ENCODE measurements at places on chromosomes 1 and 21.

DNA sequence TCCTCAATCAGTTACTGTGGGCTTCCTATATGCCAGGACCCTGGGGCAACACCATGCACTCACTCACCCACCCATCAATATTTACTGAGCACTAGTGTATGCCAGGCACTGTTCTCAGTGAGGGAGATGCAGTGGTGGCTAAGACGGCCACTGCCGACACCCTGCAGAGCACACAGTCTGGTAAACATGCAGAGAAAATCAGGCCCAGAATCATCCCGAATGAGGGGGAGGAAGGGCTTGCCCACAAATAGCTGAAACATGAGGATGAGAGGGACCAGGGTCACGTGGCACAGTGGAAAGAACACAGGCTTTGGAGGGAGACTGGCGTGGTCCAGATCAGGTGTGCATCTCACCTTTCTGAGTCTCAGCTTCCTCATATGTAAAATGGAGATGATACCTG is 89.2 kb upstream of the IGSF21 start:
- DNase-seq, result no peak

DNA sequence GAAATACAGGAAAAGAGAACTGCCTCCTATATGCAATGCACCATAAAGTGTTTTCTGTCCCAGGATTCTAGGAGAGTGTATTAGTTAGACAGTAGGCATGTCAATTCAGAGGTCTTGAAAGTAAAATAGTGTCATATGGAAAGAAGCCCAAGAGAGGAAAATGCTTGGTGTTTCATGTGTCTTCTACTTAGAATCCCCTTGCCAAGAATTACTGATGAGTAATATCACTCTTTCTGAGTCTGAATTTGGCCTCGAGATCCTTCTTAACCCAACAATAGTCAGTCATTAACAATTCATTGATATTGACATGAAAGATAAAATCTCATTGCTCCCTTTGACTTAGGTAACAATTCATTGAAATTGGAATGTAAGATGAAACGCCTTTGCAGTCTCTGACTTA is 972.2 kb downstream of the TTLL7 start:
- DNase-seq, result no peak

DNA sequence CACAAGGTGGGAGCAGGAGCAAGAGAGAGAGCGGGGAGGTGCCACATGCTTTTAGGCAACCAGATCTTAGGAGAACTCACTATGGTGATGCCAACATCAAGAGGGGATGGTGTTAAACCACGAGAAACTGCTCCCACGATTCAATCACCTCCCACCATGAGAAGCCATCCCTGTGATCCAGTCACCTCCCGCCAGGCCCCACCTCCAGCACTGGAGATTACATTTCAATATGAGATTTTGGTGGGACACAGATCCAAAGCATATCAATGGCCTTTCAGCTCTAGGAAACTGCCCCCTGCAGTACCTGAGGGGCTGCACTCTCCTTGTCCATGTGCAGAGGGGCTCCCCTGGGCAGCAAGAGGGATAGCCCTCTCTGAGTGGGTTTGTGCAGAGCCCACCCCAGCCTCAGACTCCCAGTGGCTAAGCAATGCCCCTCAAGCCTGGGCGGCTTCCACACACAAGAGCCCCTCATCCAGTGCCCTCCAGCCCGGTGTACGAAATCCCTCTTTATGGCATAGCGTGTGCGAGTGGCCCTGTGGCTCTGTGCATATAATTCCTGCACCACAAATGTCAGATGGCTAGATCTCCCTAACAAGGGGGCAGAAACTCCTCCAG is 15.5 kb upstream of the PRDM16 start:
- no peak for DNase-seq

DNA sequence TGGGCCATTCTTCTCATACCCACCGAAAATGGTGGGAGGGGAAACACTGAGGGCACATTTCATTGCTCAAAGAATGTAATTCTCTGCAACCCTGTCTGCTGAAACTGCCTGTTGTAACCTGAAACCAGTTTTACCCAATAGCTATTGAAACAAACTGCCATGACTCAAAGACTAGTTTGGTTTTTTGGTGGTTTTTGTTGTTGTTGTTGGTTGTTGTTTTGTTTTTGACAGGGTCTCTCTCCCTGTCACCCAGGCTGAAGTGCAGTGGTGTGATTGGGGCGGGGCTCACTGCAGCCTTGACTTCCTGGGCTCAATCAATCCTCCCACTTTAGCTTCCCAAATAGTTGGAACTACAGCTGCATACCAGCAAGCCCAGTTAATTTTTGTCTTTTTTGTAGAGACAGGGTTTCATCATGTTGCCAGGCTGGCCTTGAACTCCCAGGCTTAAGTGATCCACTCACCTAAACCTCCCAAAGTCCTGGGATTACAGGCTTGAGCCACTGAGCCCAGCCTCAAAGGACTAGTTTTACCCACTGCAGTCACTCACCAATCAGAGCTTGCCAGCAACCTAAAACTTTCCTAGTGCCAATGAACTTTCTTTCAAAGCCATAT is 2.1 kb upstream of the IPP start:
- no peak for DNase-seq

GRCh38 chr1:17919525-17920439 is 164.6 kb downstream of the ACTL8 start:
- peak; percentile 19 for DNase-seq

DNA sequence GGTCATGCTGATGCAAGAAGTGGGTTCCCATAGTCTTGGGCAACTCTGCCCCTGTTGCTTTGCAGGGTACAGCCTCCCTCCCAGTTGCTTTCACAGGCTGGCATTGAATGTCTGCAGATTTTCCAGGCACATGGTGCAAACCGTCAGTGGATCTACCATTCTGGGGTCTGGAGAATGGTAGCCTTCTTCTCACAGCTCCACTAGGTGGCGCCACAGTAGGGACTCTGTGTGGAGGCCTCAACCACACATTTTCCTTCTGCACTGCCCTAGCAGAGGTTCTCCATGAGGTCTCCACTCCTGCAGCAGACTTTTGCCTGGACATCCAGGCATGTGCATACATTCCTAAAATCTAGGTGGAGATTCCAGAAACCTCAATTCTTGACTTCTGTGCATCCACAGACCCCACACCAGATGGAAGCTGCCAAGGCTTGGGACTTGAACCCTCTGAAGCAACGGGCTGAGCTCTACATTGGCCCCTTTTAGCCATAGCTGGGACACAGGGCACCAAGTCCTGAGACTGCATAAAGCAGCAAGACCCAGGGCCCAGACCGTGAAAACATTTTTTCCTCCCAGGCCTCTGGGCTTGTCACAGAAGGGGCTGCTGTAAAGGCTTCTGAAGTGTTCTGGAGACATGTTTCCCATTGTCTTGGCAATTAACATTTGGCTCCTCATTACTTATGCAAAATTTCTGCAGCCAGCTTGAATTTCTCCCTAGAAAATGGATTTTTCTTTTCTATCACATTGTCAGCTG is 466.2 kb upstream of the PBX1 start:
- DNase-seq, result no peak

- no peak for DNase-seq
Observed at GRCh38 chr1:228478912-228479711, 8.1 kb upstream of the RNF187 start.

GRCh38 chr1:151534662-151535278 is 5.3 kb upstream of the TUFT1 start:
- DNase-seq, result peak; percentile 61

DNA sequence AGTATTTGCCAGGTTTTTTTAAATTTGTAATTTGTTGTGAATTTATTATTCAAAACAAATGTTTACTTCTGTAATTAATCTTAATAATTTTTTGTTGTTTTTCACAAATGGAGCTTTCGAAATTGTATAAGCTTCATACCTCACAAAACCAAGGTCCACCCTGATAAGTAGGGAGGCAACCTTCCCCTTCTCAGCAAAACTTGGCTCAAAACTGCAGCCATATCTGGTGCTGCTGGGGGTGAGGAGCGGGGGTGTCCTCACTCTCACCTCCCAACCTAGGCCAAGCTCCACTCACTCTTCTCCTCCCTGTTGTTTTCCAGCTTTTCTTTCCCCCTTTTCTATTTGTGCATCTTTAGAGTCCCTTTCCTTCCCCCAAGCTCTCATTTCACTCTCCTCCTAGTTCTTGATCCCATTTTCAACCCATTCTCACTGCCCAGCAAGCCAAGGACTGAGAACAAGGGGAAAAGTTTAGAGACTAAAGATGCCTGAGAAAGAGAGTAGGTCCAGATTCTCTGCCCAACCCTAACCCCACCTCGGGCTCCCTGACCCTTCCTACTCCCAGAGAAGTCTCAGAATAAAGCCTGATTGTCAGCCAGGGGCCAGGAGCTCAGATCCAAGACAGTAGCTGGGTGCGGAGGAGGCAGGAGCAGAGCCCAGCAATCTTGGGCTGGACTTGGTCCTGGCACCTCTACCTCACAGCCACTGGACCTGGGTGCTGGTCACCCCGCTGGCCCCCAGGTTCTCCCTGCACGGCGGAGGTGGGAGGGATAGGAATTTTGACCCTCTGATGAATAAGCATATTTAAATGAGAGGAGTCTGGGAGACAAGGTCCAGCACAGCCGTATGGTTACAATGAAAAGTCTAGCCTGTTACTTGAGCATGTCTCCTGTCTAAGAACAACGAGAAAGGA is 8.3 kb upstream of the CFAP45 start:
- DNase-seq, result no peak

DNA sequence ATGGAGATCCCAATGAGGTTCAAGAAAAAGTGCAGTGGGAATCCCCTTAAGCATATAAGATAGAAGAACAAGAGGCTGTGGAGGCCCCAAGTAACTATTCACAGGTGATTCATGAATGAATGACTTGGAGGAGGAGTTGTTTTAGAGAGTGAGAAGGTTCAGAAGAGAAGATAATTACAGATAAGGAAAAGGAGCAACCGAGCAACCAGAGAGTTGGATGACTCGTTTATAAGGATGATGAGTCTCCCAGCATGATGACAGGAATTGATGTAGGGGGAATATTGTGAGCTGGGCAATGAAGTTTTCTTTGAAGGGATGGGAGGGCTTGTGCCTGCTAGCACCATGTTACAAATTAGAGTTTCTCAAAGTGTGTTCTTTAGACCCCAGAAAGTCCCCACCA is 9.8 kb downstream of the C8A start:
- DNase-seq, result no peak

DNA sequence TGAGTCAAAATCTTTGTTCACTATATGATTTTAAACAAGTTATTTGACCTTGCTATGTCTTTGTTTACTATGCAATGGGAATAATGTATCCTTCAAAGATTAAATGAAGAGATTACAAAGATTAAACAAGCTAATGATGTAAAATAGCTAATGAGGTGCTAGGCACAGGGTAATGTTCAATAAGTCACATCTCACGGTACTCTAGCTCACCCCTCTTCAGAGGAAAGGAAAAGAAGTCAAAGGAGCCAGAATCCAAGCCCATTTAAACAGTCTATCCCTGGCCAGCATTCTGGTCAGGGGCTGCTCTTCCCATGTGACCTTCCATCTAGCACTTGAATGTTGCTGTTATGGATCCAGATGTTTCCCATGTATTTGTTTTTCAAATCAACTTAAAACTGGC is 412.4 kb upstream of the CAMK1G start:
- DNase-seq, result no peak
